ENCODE measurements at places on chromosomes 7 and 10. TPM values are rescaled to one million over a fixed set of nuclear protein-coding genes. Genes with fewer than 3 reads are reported as not detected.
A peak's percentile ranks its signal among the peaks of the same experiment; 100 is the strongest.

Gene HMX3
- not detected for total RNA-seq

Gene VAX1
- total RNA-seq: not detected

Gene SRGN
- 153 TPM for total RNA-seq

GRCh38 chr7:77543910-77544309, 6.8 kb downstream of the PTPN12 start:
- DNase-seq: no peak

DNA sequence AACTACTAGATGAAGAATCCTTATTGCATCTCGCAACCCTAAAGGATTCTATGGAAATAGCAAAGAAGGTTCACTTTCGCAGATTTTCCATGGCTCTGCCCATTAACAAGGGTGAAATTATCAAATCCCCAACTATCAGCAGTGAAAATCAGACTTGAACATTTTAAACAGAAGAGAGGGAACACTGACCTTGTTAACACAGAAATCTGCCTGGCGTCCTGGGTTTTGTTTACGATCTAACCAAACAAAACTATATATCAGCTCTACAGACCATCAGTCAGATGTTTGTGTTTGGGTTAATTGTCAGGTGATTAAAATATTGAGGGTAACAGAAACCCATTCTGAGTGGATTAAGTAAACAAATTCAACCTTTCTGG, 1.9 kb downstream of the CTTNBP2 start:
- no peak for DNase-seq

- no peak for DNase-seq
Observed at GRCh38 chr7:20797462-20798080, 10.9 kb upstream of the SP8 start.

- DNase-seq: no peak
Observed at GRCh38 chr7:41701068-41701941, 1.6 kb downstream of the INHBA start.

- DNase-seq: peak; percentile 86
Observed at GRCh38 chr7:114345494-114345893, 69.1 kb upstream of the FOXP2 start.

GRCh38 chr7:2732959-2733584, 45.1 kb downstream of the AMZ1 start:
- DNase-seq: peak; percentile 36

DNA sequence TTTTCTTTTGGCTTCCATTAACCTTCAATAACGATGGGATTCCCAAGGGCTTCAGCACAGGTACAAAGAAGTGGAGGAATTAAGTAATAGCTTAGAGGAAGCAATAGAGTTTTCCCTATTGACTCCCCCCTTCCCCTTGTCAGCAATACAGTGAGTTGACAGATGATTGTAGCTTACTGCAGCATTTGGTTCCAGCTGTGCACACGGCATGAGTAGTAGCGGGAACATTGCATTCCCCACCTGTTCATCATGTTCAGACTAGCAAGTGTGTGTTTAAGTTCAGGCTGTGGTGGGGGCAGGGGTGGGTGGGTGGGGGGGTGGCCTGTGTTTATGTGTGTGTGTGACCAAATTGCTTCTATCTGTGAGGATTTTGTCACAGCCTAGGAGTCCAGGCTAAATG, 4.6 kb upstream of the ADRA2A start:
- DNase-seq: no peak

All from skin of body (tissue), 3 donors.